ENCODE measurements at places on chromosomes 5 and 9.

DNA sequence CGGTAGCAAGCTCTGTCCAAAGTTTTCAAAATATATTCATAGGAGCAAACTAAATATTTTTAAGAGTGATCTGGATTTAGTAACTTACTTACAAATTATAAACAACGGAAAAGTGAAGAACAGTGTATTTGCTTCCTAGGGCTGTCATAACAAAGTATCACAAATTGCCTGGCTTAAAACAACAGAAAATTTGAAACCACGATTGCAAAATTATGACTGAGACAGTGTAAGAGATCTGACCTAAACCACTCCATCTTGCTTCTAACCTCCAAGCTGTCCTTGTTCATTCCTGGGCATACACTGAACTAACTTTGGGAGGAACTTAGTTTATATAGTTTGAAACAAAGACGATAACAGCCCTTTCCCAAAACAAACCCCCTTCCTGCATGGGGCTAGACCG lies 202.0 kb upstream of the CDH6 start:
- no peak for DNase-seq

DNA sequence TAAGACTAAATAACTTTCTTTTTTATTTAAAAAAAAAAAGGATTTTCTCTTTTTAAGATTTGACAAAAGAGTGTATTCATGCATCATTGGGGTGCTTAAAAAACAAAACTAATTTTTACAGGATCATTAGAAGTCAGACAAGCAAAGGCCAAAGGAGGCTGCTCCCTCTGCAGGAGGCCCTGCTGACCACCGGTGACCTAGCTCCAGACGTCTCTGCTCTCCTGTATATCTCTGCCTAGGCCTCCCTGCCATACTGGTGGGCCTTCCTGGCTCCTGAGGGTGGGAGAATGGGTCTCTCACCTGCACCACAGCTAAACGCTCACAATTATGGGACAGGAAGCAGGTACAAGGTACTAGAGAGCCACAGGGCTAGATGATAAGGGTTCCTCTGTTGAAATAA lies 36.6 kb downstream of the CSF2 start:
- DNase-seq: no peak

DNA sequence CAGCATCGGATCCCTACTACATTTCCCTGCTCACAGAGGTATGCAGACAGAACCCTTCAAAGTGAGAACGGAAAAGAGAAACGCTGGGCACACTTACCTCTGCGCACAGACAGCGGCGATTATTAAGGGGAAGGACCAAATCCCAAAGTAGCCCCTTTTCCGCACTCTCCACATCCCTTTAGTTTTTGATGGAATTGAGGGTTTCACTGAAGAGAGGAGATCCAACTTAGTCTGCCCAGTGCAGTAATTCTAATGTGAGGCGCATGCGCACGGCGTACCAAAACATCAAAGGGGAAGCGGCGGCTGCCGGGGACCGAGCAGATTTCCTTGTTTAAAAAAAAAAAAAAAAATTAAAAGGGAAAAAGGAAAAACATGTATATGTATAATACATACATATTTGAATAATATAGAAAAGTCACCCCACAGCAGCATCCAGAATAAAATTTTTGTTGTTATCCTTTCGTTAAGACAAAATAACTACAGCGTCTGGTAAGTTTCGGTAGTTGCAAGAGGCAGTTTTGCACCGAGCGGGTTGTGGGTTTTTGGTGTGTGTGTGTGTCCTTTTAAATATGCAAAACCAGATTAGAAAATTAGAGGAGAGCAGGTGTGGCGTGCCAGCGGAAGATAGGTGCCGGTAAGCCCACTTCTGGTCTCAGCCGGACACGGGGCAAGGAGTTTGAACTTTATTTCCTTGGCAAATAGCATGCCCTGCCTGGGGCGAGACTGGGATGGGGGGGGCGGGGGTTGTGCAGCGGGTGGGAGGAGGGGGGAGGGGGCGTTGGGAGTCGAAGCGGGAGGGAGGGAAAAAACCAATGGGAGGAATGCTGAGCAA lies at the start of gene GABRB2:
Gene GABRB2 (minus strand): TSS at position 256 of the 832 bp plus-strand sequence. CDS start 82 bp downstream, at position 174.
- no peak for DNase-seq

DNA sequence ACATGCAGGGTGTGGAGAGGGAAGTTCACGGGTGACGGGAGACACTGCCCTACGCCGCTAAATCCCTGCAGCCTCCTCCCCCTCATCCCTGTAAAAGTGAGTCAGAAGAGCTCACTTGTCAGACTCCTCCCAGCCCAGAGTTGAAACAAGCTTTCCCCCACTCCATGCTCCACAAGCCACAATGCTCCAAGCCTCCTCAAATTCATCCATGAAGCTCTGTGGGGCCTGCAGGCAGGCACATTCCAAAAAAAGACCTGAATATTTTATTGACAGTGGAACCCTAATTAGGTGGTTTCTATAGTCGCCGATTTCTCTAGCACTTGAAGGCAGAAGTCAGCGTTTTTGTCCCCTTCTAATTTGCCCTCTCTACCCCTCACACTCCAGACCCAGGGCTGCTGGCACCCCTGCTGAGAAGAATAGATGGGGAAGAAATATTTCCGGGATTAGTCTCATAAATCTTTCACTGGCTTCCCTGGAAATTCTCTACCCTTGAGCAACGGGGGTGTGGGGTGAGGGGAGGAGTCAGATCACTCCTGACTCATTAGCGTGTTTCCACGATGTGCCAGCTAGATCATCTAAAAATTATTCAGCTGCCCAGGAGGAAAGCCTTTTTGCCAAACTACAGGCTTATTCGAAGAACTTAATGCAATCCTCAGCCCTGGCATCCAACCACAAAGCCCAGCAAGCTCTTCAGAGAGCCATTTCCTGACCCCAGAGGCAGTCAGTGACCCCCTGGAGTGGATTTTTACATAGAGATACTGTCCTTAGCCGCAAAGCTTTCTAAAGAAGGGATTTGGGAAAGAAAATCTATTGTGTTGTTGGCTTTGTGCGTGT lies 97.1 kb downstream of the ENC1 start:
- DNase-seq: no peak

GRCh38 chr5:97231025-97231636 lies 48.1 kb upstream of the RIOK2 start:
- peak; percentile 22 for DNase-seq

- DNase-seq: no peak
Observed at GRCh38 chr5:115930630-115931337, 31.5 kb upstream of the LVRN start.

DNA sequence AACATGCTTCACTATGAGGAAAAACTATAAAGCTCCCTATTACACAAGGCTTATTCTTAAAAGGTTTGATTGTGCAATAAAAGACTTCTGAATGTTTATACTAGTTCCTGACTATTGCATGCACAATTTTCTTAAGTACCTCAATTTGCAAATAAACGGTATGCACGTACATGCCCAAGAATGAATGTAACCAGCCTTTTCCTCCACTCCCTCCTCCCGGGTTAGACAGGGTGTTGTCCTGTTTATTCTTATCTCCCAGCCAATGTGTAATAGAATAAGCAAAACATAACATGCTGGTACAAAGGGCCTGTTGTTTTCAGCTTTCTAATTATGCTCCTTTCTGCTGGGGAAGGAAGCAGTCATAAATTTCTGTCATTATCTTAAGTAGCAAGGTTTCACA lies 79.1 kb downstream of the AOPEP start:
- no peak for DNase-seq

GRCh38 chr9:83986195-83986594 lies 5.6 kb downstream of the RMI1 start:
- no peak for DNase-seq

DNA sequence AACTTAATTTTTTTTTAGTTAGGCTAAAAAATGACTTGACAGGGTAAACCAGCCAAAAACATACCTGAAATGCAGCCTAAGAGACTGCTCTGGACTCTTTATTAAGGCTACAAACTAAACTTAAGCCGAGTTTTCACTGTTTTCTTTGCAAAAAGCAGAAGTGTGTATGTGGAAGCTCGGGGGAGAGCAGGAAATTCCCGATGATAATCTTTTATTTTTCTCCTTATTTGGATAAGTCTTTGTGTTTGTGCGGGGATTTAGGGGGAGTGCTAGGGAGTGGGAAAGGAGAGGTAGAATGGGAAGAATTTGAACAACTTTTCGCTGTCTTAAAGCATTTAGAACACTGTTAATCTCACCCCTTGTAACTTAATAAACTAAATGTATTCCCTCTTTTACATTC lies 30.7 kb upstream of the GPR21 start:
- no peak for DNase-seq

GRCh38 chr9:110923601-110924000 lies 114.7 kb downstream of the LPAR1 start:
- DNase-seq: no peak

GRCh38 chr5:176436656-176437055 lies 11.5 kb upstream of the FAF2 start:
- DNase-seq: no peak

GRCh38 chr5:180639741-180640610 lies 9.4 kb downstream of the FLT4 start:
- DNase-seq: no peak

GRCh38 chr5:6868171-6868570 lies 154.9 kb downstream of the TENT4A start:
- DNase-seq: no peak

DNA sequence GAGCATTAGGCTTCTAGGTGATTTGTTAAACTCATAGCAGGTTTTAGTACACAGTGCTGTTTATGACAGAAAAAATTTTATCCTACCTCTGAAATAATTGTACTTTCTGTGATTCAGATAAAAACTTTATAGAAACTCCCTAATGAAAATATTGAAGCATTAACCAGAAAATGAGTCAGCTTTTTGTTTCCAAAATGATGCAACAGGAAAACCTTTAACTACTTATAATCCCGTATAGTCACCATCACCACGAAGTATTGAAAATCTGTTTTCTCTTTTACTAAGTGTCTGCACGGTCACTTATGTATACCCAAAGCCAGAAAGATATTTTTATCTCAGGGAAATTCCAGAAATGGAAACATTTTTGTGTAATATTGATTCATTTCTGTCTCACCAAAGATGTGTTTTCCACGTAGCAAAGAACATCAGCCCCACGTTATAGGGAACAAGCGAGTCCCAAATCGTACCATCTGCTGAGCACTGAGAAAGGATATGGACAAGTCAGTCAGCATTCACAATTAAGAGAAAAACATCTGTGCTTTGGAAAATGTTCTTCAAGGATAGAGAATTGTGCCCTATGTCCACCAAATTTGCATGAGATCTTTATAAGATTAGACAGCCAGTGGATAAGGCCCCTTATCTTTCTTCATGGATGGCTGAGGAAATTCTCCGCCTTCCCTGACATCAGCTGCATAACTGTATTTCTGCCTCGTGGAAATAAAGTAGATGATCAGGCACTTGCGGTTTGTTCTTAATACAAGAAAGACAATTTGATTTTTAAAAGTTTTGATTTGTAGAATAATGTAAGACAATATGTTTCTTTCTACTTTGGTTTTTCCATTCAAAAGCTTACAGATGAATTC lies 41.9 kb downstream of the TNFAIP8 start:
- no peak for DNase-seq

GRCh38 chr9:36991516-36992134 lies 42.4 kb downstream of the PAX5 start:
- no peak for DNase-seq

DNA sequence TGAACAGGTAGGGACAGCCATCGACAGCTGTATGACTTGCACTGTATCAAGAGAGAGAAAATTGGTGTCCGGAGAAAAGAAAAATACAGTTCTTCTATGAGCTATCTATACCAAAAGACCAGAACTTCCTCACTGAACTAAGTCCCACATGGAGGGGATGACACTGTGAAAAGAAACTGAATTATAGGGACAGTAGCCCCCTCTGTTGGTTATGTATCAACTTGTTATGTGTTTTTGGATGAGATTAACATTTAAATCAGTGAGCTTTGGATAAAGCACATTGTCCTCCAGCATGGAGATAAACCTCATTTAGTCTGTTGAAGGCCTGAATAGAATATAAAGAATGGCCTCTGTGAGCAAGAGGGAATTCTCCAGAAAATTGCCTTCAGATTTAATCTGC lies 176.6 kb upstream of the SH3GL2 start:
- no peak for DNase-seq

GRCh38 chr9:71944754-71945375 lies 33.4 kb downstream of the C9orf85 start:
- no peak for DNase-seq

DNA sequence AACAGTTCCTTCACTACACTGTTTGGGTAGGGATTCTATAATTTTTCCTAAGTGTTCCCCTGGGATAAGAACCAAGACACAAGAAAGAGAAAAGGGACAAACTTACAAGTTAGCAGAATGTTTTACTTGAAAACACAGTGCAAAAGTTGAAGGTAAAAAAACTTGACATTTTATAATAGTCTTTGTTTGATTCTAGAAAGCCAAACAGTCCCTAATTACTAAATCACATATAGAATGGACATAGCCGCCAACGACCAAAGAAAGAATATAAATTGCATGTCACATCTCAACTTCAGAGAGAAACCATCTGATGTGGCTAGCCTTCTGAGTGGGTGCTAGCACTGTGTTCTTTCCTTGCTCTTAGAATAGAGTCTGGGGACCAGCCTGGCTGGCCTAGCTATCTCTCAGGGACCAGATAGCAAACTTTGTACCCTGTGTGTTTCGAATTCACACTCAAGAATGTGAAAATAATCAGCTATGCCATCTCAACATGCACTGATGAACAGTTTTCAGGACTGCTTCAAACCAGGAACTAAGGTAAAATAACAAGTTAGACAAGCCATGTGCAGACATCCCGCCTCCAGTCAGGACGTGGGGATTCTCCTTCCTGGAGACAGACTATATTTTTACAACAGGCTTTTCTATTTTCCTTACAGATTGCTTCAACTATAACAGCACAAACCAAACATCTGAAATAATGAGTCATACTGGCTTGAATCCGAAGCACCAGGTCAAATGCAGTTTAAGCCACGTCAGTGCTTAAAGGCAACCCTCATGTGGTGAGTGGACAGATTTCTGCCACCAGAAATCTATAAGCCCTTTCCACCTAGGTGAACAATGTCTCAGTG lies 53.7 kb downstream of the LHFPL2 start:
- DNase-seq: no peak

DNA sequence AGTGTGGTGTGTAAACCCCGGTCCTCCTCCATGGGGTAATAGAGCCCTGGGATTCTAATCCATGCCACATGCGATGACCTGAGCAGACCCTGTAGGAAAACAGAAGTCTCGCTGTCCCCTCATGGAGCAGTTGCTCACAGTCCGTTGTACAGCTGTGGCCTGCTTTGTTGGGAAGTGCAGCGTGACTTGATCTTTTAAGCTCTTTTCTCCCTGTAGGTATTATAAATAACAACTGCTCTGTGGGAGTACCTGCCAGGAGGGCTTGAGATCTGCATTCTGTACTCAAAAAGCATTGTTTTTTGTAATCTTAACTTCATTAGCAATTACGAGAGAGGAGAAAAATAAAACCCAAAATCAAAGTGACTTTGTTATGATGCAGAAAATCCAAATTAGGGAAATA lies 17.3 kb downstream of the MEGF10 start:
- no peak for DNase-seq

- no peak for DNase-seq
Observed at GRCh38 chr5:146055432-146055831, 49.9 kb downstream of the PLAC8L1 start.

- no peak for DNase-seq
Observed at GRCh38 chr9:93303258-93303771, 119.4 kb downstream of the WNK2 start.

DNA sequence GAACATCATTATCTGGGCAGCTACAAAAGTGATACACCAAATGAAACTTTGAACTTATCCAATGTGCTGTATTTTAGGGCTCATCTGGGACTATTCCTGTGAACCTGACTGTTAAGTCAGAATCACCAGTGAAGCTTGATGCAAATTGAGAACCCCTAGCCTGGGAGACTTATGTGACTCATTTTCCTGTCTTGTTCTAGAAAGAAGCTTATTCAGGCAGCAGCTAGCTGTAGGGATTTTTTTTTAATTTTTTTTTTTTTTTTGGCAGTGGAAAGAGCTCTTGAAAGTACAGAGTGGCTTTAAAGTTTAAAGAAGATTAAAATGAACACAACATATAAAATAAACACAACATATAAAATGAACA lies 81.1 kb upstream of the TNFAIP8 start:
- DNase-seq: no peak

Measured in CD8-positive, alpha-beta memory T cell (primary cell).